Parietal lobe (tissue), 2 donors: ENCODE measurements at places on chromosomes 6 and 20. TPM values are rescaled to one million over a fixed set of nuclear protein-coding genes. Genes with fewer than 3 reads are reported as not detected.

The CAP2 gene
- 43.2 TPM for total RNA-seq

The DNAH8 gene
- total RNA-seq = under 0.01 TPM

The DSN1 gene
- 5.3 TPM for total RNA-seq

The KHDC1L gene
- total RNA-seq = not detected

The KIF25 gene
- not detected for total RNA-seq

The NRN1 gene
- 13.1 TPM for total RNA-seq

The PRELID3B gene
- 42.9 TPM for total RNA-seq

The PARD6B gene
- total RNA-seq = 9.4 TPM

The MAS1 gene
- 0.31 TPM for total RNA-seq

The FAM217B gene
- 29.7 TPM for total RNA-seq

The HUS1B gene
- 8.8 TPM for total RNA-seq

The C6orf132 gene
- total RNA-seq = under 0.01 TPM

The WFDC12 gene
- total RNA-seq = not detected

The HLA-DRB5 gene
- total RNA-seq = not detected

The TFAP2A gene
- total RNA-seq = not detected

The GABRR1 gene
- total RNA-seq = not detected

The APCDD1L gene
- not detected for total RNA-seq

The AIF1 gene
- 3.4 TPM for total RNA-seq

The CTSA gene
- 21.9 TPM for total RNA-seq
